Activated T-helper 1 cell treated with anti-CD3 and anti-CD28 coated beads, Interleukin-12 subunit alpha, Interleukin-12 subunit beta, Interleukin-2, Interleukin-4 antibody, amounts not matched to agents 30 ng/mL and 10 ng/mL and 1 ng/mL, durations not matched to agents 14 hours and 24 hours and 36 hours (primary cell): ENCODE measurements at places on chromosomes 6 and 20. TPM values are rescaled to one million over a fixed set of nuclear protein-coding genes. Genes with fewer than 3 reads are reported as not detected.

CRIP3 gene
- total RNA-seq = not detected in 2 replicates

- no peak for DNase-seq
- H3K36me3 ChIP-seq = no peaks in the 10 kb centered on the region
- peaks cover 11% of the 10 kb centered on the region for H3K27me3 ChIP-seq
- no peak overlapping the region for H3K4me3 ChIP-seq
- no peak overlapping the region for H3K27ac ChIP-seq
- H3K4me1 ChIP-seq = no peaks in the 10 kb centered on the region
These were observed 34.8 kb downstream of the ELOVL2 start for GRCh38 chr6:11009353-11009752.

DNA sequence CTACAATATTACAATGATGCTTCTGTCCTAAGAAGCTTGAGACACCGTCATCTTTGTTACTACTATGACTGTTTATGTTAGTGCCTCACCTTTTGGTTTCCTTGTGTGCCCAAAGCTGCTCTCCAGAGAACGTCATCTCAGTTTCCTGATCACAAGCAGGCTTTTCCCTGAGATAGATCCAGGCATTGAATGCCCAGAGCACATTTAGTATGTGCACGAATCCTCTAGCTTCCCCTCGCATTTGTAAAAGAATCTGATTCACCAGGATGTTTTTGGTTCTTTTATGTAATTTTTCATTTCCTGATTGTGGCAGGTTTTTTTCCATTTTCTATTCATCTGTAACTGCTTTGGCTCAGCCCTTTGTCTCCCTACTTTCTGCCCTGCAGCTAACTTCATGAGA, 100.2 kb upstream of the TMEM181 start:
- no peak for DNase-seq
- no peak overlapping the region for H3K27ac ChIP-seq
- peaks cover 4% of the 10 kb centered on the region for H3K4me1 ChIP-seq
- peaks cover 10% of the 10 kb centered on the region for H3K36me3 ChIP-seq
- H3K27me3 ChIP-seq = no peaks in the 10 kb centered on the region

- no peak overlapping the region for H3K4me3 ChIP-seq
- DNase-seq = no peak
- H3K4me1 ChIP-seq = no peaks in the 10 kb centered on the region
- no peak overlapping the region for H3K27ac ChIP-seq
These were observed 170.9 kb upstream of the EXOC2 start for GRCh38 chr6:863831-864230.

- H3K36me3 ChIP-seq = no peaks in the 10 kb centered on the region
- H3K4me1 ChIP-seq = no peaks in the 10 kb centered on the region
These were observed 53.3 kb upstream of the EYA4 start for GRCh38 chr6:133187657-133188453.

- H3K4me1 ChIP-seq = no peaks in the 10 kb centered on the region
- H3K27ac ChIP-seq = no peak overlapping the region
- H3K4me3 ChIP-seq = no peak overlapping the region
- no peaks in the 10 kb centered on the region for H3K27me3 ChIP-seq
- no peaks in the 10 kb centered on the region for H3K36me3 ChIP-seq
These were observed 91.3 kb upstream of the OGFRL1 start for GRCh38 chr6:71197267-71197666.
